ENCODE measurements at places on chromosomes 2 and 18. TPM values are rescaled to one million over a fixed set of nuclear protein-coding genes. Genes with fewer than 3 reads are reported as not detected.
A peak's percentile ranks its signal among the peaks of the same experiment; 100 is the strongest.

DNA sequence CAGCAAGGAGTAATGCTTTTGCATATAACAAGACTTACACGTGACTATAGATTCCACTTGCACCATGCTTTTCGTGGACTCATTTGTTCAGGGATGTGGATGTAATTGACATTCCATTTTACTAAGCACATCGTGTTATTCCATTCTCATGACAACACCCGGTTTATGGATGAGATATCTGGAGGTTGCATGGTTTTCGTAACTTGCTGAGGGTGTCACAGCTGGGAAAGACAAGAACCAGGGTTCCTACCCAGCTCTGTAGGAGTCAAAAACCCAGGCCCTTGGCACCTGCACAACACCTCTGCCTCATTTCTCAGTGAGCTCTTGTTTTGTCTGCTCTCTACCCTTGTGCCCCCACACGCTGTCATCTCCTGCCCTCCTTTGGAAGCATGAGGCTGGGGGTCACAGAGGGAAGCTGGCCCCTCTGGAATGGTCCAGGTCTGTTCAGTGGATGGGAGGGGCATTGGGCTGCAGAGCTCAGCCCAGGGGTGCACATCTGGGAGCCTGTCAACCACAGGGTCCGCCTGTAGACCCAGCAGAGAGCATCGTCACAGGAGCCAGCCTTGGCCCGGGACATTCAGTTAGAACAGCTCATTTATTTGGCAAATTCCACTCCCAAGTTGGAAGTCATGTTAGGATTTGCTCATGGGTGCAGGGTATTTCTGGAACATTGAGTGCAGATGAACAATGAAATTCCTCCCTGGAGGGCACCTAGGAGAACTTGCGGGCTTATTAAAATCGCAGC, 120.1 kb upstream of the TWIST2 start:
- no peak for DNase-seq

- no peak for DNase-seq
Measured at GRCh38 chr2:15436195-15436594, 124.9 kb downstream of the NBAS start.

- DNase-seq, result no peak
Measured at GRCh38 chr2:181396256-181397123, 60.7 kb upstream of the ITGA4 start.

DNA sequence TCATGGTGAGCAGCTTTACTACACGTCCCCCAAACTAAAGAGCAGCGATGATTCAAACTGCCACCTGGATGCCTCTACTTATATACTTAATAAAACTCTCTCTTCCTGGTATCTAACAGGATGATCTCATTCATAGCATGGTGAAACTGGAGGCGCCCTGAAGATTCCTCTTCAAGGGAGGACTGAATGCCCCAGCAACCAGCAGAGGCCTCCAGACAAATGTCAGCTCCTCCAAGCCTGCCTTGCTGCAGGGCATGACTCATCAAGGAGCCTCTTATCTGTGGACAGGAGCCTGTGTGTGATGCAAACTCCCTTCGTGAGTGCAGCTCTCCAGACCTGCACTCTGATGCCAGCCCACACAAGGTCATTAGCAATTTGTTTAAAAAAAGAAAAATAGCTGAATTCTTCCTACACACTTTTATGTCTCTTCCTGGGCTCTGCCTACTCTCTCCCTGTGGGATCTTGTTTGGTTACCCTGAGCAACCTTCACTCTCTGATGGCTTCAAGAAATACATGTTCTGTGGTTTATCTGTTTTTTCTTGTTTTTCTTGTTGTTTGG, 30.2 kb downstream of the LONRF2 start:
- peak; percentile 37 for DNase-seq

- DNase-seq, result no peak
Measured at GRCh38 chr18:43372773-43373172, 95.5 kb upstream of the SYT4 start.

DNA sequence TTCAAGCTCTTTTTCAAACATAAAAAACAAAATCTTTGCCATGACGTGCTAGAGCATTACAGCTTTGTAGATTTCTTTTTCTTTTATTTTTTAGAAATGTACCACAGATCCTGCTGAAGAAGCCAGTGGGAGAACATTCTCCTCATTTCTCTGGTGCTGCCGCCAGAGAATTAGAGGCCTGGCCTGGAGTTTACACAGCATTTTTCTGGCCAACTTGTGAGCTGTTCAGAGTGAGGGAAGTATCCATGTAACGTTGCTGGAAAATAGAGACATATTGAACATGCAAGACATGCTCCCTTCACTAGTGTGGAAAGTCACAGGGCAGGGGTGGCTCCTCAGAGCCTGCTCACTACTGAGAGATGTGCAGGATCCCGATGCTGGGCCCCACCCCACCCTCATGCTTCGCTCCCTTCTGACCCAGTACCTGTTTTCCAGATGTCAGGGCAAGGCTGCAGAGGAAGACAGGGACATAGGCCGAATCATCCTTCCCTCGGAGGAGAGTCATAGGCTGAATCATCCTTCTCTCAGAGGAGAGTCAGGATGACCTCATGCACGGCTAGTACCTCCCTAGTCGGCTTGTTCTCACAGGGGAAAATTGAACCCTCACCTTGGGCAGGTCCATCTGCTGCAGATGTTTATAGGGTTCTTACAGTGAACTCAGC, 298.5 kb downstream of the INSIG2 start:
- no peak for DNase-seq

Gene ANAPC1
- 117 TPM for total RNA-seq

Measured in H7 (cell line).